ENCODE measurements at places on chromosomes 11 and 22.

DNA sequence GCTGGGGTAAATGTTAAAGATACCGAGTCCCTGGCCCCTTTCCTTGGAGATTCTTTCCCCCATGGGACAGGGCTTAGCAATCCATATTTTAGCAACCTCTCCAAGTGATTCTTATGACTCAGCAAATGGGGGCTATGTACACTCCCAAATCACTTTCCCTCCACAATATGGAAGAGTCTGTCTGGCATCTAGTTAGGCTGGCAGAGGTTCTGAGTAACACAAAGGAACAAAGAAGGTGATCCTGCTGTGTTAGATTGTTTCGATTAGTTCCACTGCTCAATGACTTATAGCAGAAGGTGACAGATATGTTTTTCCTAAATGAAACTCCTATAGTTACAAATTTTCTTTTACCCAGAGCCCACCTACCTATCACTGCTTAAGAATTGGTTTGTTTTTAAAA, 154.0 kb upstream of the SYT13 start:
- no peak for DNase-seq

GRCh38 chr11:122584670-122585069, 70.9 kb upstream of the UBASH3B start:
- no peak for DNase-seq

DNA sequence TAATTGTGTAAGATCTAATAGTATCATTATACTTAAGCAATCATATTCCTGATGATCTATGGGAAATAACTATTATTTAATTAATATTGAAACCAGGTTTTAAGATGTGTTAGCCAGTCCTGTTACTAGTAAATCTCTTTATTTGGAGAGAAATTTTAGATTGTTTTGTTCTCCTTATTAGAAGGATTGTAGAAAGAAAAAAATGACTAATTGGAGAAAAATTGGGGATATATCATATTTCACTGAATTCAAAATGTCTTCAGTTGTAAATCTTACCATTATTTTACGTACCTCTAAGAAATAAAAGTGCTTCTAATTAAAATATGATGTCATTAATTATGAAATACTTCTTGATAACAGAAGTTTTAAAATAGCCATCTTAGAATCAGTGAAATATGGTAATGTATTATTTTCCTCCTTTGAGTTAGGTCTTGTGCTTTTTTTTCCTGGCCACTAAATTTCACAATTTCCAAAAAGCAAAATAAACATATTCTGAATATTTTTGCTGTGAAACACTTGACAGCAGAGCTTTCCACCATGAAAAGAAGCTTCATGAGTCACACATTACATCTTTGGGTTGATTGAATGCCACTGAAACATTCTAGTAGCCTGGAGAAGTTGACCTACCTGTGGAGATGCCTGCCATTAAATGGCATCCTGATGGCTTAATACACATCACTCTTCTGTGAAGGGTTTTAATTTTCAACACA, 6.4 kb downstream of the BIRC3 start:
- no peak for DNase-seq

DNA sequence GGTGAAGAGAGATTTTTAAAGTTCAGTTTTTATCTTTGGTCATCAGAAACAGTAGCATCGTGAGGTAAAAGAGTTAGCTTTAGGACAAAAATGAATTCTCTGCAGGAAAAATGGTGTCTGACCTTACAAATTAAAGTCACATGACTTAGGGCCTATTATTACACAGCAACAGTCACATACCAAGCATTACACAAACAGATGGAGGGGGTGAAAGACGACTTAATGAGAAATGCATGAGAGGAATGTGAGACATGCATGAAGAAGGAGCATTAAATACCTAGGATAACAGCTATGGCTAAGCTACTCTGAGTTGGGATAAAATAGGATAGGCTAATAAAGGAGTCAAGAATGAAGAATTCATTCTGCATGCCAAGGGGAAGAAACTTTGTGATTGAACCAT, 77.5 kb downstream of the BLID start:
- DNase-seq: no peak
